Upper lobe of left lung (tissue), 6 donors: ENCODE measurements at places on chromosomes 2 and 18. TPM values are rescaled to one million over a fixed set of nuclear protein-coding genes. Genes with fewer than 3 reads are reported as not detected.

GRCh38 chr2:12807907-12808810, 91.4 kb downstream of the TRIB2 start:
- no peaks in the 10 kb centered on the region for H3K36me3 ChIP-seq
- no peaks in the 10 kb centered on the region for H3K27me3 ChIP-seq
- no peak overlapping the region for H3K4me3 ChIP-seq
- H3K27ac ChIP-seq: peak overlapping the region; percentile 37
- no peak for DNase-seq

GRCh38 chr2:121173112-121173511, 111.9 kb downstream of the TFCP2L1 start:
- no peak overlapping the region for H3K4me3 ChIP-seq
- no peaks in the 10 kb centered on the region for H3K27me3 ChIP-seq
- no peaks in the 10 kb centered on the region for H3K4me1 ChIP-seq
- no peak for DNase-seq

DNA sequence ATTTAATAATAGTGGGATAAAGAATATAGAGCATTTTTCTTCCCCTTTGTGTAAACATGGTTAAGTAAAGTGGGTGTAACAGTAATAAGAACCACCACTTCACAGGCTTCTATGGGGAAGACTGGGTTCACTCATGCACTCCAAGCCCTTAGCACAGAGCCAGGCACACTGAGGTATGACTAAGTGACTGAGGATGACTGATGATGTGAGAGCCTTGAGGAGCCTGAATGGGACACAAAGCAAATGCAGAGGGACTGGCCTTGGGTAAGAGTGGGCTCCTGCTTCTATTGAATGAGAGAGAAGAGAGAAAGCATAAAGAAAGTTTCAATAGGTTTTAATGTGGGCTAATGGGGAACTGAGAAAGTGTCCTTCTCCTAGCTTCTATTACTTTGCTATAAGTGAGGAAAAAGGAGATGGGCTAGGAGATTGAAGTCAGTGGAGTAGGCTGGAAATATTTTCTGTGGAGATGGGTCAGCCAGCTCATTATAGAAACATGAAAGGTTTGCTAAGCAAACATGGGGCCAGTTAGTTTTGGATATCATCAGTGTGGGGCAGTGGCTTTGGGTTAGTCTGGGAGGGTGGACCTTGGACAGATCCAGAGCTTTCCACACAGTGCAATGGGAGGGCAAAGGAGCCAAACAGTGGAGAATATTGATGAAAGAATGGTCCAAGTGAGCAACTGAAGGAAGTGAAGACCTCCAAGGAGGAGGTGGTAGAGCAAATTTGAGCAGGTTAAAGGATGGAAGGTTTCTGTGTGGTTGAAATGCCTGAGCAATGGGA, 20.6 kb downstream of the IL1F10 start:
- H3K36me3 ChIP-seq: no peaks in the 10 kb centered on the region
- H3K4me3 ChIP-seq: no peak overlapping the region
- H3K27ac ChIP-seq: no peak overlapping the region

GRCh38 chr18:58605027-58606020, 23.6 kb downstream of the ALPK2 start:
- no peak overlapping the region for H3K27ac ChIP-seq
- no peaks in the 10 kb centered on the region for H3K4me1 ChIP-seq

- no peaks in the 10 kb centered on the region for H3K4me1 ChIP-seq
- peaks cover 15% of the 10 kb centered on the region for H3K36me3 ChIP-seq
- no peaks in the 10 kb centered on the region for H3K27me3 ChIP-seq
- no peak overlapping the region for H3K27ac ChIP-seq
These were observed 86.8 kb downstream of the PRPF40A start for GRCh38 chr2:152630466-152630865.

GRCh38 chr18:34511435-34511834, 198.7 kb upstream of the DTNA start:
- no peak overlapping the region for H3K4me3 ChIP-seq
- H3K4me1 ChIP-seq: no peaks in the 10 kb centered on the region
- no peak for DNase-seq
- H3K27me3 ChIP-seq: no peaks in the 10 kb centered on the region
- no peak overlapping the region for H3K27ac ChIP-seq

DNA sequence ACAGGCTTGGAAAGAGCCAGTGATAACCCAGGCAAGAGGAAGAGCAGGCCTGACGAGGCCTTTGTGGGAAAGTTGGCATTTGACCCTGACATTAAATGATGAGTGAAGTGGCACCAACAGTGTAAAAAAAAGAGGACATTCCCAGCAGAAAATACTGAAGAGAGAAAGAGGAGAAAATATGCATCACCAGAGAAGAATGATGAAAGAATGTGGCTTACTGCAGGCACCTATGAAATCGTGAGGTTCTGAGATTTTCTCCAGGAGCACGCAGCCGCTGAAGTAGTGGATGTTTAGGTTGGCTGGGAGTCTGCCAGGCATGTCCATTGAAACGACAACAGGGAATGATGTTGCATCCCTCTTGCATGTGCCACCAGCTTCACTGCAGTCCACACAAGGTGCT, 13.8 kb downstream of the EHD3 start:
- no peaks in the 10 kb centered on the region for H3K27me3 ChIP-seq
- DNase-seq: no peak
- H3K4me1 ChIP-seq: no peaks in the 10 kb centered on the region
- H3K4me3 ChIP-seq: no peak overlapping the region

- H3K27me3 ChIP-seq: no peaks in the 10 kb centered on the region
- no peaks in the 10 kb centered on the region for H3K36me3 ChIP-seq
- H3K27ac ChIP-seq: no peak overlapping the region
- no peaks in the 10 kb centered on the region for H3K4me1 ChIP-seq
These were observed 522.6 kb upstream of the SALL3 start for GRCh38 chr18:78457011-78457410.

- DNase-seq: no peak
- no peak overlapping the region for H3K27ac ChIP-seq
- no peaks in the 10 kb centered on the region for H3K27me3 ChIP-seq
- no peaks in the 10 kb centered on the region for H3K36me3 ChIP-seq
- H3K4me1 ChIP-seq: no peaks in the 10 kb centered on the region
These were observed 52.5 kb downstream of the CCDC74A start for GRCh38 chr2:131580187-131580586.

GRCh38 chr2:70790136-70790828, at the start of gene FIGLA:
Gene FIGLA (minus strand): TSS chr2:70790643. CDS start chr2:70790638, 5 bp downstream.
- DNase-seq: peak; percentile 84
- peaks cover 14% of the 10 kb centered on the region for H3K4me1 ChIP-seq
- peaks cover 12% of the 10 kb centered on the region for H3K27me3 ChIP-seq

GRCh38 chr2:636641-637405, 40.4 kb downstream of the TMEM18 start:
- no peaks in the 10 kb centered on the region for H3K4me1 ChIP-seq
- DNase-seq: peak; percentile 46
- no peaks in the 10 kb centered on the region for H3K36me3 ChIP-seq
- H3K4me3 ChIP-seq: no peak overlapping the region

DNA sequence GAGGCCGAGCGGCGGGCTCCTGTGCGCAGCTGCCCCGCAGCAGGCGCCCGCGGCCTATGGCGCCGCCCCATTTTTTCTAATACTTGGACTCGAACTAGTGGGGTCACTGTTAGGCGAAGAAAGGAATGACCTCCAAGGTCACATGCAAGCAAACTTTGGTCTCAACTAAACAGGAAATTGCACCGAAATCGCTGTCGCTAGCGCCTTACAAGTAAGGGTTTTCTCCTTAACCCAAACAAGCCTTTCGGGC, 339 bp downstream of the ACAA2 start:
- no peaks in the 10 kb centered on the region for H3K27me3 ChIP-seq
- H3K36me3 ChIP-seq: no peaks in the 10 kb centered on the region
- H3K4me1 ChIP-seq: peaks cover 13% of the 10 kb centered on the region
- peak; percentile 87 for DNase-seq

SLC40A1 gene
- total RNA-seq: 154 TPM

CHST9 gene
- total RNA-seq: 2.7 TPM

INPP5D gene
- 48.4 TPM for total RNA-seq

ACYP2 gene
- total RNA-seq: 14.5 TPM

POTEI gene
- 0.07 TPM for total RNA-seq

SCYGR4 gene
- not detected for total RNA-seq
